Right cardiac atrium (tissue), 5 donors: ENCODE measurements at places on chromosomes 6 and 20.
A peak's percentile ranks its signal among the peaks of the same experiment; 100 is the strongest.

DNA sequence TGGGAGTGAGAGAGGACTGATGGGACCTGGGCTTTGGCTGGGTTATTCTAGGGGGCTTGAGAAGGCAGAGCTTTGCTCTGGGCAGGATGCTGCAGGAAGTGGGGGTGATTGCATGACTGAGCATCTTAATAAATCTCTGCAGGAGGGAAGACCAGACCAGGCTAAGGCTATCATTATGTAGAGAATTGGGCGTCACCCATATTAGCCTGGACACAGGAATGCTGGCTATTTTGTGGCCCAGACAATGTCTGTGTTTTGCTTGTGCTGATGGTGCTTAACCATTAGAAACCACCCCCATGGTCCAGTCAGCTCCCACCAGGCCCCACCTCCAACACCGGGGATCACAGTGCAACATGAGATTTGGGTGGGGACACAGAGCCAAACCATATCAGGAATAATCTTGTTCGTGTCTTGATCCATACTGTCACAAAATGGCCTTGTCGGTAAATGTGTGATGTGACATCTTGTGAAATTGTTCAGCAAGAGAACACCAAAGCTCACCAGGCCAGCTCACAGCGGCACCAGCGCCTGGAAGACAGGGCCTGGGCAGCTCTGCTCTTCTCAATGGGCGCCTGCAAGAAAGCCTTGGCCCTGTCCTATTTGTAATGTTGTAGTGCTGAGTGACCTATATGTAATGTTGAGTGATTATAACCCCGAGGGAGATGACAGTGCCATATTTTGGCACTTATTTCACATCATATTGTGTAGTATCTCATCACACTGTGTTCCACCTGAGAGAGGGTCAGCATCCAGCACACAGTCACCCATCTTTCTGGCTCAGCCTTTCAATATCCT, 211.8 kb downstream of the QKI start:
- DNase-seq, result no peak

DNA sequence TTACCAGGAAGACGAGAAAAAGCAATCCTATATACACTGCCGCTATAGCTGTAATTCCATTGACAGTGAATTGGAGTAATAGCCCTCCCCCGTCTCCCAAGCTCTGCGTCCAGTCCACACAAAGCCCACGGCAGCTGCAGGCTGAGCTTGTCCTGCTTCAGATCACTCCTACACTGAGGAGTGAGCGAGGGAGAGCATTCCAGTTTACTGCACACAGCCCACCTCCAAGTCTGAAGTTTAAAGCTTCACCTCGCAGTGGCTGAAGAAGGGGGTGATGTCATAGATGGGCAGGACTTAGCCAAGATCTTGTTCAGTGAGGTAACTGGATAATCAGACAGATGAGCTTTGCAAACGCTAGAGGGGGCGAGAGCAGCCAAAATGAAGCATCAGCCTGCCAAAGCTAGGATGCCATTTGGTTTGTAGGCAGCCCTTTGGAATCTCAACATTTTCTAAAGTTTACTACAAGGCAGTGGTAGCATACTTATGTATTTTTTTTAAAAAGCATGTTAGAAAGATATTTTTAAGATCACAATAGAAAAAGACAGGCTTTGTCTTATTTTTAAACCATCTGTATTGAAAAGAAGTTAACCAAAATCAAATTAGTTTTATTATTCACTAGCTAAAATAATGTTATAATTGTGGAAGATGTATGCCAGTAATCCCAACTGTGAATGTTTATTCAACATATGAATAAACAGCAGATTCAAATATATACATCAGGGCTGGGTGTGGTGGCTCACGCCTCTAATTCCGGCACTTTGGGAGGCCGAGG, at the start of gene FLRT3:
TSS of gene FLRT3 (minus strand) at position 213 of the 772 bp plus-strand sequence. CDS start 10,106 bp downstream, outside the sequence.
- DNase-seq, result peak; percentile 67

DNA sequence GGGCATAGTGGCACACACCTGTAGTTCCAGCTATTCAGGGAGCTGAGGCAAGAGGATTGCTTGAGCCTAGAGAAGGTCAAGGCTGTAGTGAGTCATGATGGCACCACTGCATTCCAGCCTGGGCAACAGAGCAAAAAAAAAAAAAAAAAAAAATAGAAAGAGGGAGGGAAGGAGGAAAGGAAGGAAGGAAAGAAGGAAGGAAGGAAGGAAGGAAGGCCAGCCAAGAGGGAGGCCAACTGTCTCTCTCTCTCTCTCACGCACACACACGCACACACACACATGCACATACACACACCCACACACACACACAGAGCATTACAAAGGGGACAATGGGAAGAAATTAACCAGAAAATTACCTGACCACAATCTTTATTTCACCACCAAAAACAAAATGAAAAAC, 50.6 kb upstream of the COL9A1 start:
- DNase-seq, result no peak

GRCh38 chr6:106452628-106453027, 92.1 kb downstream of the CRYBG1 start:
- no peak for DNase-seq

DNA sequence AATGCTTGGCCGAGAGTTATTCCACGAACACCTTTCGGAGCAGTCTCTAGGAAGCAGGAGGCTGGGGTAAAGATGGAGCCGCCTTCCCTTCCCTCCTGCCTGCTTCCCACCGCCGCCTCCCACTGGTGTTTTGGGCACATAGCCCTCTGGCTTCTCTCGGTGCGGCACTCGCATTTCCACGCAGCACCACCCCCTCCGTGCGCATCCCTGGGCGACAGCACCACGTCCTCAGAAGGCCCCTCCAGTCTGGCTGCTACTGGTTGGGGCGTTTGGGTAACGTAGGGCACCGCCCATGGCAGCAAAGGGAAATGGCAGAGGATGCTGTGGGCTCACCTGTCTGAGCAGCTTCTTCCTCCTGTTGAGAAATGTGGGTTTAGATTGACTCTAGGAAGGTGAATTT, 2.4 kb downstream of the COL20A1 start:
- peak; percentile 49 for DNase-seq

DNA sequence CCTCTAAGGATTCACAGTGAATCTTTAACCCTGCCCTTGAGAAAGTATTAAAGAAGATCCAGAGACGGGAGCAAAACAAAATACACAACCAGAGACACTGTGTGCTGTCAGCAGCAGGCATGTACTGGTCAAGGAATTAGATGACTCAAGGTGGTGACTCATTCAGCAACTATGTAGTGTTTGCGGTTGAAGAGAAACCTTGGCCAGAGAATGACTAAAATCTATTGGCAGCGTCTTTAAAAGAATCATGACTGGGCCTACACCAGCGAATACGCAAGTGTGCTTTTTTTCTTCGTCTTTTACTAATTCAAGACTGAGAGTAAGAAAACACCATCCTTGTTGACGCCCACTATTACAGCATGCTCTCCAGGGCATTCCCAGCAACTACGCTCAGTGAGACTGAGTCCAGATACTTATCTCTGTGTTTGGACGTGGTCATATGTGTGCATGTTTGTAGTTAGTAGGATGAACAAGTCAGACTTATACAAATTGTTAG, 72.4 kb upstream of the BACH2 start:
- peak; percentile 67 for DNase-seq

DNA sequence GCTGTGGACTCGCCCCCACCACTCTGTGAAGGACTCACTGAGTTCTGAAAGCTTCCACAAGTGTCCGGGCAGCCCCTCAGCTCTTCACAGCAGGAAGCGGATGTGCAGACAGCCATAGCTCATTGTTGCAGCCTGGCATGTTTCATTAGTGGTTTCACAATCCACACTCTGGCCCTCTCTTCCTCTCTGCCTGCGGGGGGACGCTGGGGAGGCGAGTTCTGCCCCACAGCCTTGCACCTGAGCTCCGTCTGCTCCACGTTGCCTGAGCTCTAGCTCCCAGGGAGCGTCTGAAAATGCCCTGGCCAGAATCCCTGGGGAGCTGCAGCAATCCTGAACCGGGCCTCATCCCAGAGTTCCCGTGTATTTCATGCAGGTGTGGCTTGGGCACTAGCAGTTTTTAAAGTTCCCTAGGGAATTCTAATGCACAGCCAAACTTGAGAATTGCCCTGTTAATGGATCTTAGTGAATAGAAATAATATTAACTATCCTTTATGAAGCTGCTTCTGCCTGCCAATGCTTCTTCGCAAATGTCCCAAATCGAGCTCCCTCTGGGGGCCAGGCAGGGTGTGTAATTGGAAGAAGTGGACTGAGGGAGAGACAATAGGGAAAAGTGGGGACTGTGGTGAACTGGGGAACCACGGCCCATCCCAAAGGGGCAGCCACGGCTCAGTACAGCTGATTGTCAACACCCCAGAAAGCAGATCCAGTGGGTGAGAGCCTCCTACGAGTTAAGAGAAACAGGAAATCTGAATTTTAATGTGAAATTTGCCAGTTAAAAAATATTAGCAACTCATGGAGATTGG, 51.5 kb downstream of the CTCFL start:
- peak; percentile 56 for DNase-seq

DNA sequence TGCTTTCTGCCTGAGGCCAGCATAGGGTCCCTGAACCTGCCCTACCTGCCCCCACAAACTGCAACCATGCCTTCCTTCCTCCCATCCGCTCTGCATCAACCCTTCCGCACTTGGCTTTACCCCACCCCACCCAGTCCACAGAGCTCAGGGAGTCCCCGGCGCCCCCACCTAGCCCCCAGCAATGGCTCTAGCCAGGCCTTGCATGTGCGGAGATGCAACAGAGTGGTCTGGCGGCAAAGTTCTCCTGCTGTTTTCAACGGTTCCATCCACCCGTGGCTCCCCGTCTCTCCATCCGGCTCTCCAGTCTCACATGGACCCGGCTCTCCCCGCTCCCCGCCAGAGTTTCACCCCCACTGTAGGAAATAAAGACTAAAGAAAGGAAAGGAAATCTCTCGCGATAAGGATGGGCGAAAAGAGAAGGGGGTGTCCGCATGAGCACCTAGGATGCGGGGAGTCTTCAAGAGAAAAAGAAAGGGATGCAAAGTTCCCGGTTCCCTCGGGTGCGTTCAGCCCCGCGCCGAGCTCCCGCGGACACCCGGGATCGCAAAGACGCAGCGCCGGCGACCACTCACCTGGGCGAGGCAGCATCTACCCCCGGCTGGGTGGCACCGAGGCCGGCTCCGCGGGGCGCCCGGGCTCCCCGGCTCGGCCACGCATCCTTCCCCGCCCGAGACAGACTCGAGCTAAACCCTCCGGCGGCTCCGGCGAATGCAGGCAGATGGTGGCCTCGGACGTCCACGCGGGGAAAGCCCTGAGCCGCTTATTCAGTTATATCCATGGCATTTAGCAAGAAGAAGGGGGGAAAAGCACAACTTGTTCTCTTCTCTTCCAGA, 579 bp downstream of the LRFN2 start:
- no peak for DNase-seq

- peak; percentile 73 for DNase-seq
Observed at GRCh38 chr6:42088101-42088591, 37.8 kb downstream of the TAF8 start.

DNA sequence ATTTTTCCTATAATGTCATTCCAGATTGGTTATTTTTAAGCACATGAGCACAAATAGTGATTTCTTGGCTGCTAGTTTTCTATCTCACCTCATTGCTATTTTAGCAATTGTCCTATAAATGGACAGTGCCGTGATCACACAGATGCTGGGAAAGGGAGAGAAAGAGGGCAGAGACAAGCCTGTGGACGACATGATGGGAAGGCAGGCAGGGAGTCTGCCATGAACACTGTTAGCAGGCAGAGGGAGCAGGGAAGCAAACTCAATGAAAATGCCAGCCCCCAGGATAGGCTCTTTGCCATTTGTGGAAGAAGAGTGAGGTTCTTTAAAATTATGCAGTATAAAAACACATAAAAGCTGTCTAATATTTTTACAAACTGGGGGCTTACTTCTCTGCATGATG, 96.8 kb downstream of the ADTRP start:
- no peak for DNase-seq

GRCh38 chr6:35199866-35200265, 13.9 kb upstream of the SCUBE3 start:
- DNase-seq, result no peak

GRCh38 chr20:24407151-24407550, 62.3 kb upstream of the SYNDIG1 start:
- no peak for DNase-seq

- no peak for DNase-seq
Observed at GRCh38 chr6:116217069-116217468, 36.8 kb downstream of the TSPYL4 start.
